ENCODE measurements at places on chromosomes 4 and X.

DNA sequence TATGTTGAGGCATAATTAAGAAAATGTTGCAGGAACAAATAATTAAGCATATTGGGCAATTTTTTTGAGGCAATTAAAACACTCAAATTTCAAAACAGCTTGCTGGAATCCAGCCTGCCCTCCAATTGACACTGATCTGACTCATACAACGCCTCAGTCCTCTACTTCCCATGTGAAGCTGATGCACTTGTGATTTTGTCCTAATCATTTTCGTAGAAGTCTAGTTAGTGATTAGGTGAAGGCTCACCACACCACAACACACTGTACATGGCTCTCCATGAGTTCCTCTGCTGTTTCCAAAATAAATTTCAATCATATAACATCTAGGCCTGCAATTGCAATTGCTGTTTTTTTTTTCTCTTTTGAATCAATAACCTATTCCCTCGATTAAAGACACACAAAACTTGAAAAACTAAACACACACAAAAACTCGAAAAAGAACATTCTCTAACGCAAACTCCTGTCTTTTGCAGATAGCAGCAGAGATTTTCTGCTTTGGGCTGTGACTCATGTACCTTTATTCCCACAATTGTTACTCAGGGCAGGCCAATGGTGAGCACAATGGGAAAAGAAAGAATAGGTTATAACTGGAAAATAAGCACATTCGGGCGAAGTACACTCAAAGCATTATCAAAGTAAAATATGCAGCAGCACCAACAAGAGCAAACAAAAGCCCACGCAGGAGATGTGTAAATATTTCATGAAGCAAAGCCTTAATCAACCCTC lies 1.7 kb downstream of the GPRIN3 start:
- no peak for DNase-seq

- no peak for DNase-seq
Measured at GRCh38 chr4:5192271-5192670, 141.0 kb downstream of the STK32B start.

DNA sequence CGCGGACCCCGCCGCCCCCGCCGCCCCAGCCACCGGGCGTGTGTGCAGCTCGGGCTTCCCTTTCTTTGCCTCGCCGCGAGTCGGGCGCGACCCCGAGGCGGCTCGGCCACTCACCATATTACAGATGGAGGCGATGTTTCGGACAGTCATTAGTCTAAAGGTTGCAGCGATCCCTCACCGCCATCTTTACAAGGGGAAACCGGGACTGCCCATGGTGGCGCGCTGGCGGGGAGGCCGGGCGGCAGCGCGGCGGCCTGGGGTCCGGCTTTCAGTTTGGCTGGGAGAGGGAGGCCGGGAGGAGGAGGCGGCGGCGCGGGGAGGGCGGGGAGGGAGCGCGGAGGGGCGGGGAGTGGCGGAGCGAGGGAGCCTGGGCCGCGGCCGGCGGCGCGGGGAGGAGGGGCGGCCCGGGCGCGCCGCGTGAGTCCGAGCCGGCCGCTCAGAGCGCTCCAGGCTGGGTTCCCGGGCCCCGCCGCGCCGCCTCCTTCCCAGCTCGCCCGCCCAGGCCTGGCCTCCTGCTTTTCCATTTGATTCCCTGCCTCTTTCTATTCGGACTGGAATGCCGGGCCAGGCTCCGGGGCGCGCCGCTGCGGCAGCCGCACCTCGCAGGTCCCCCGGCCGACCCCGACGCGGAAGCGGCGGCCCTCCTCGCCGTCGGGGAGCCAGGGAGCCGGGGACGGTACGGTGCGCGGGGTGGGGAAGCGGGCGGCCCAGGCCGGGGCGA lies at the start of gene USP46:
USP46 (minus strand) TSS at position 301 of the 721 bp plus-strand sequence; CDS start at position 150, 151 bp downstream.
- peak; percentile 50 for DNase-seq

DNA sequence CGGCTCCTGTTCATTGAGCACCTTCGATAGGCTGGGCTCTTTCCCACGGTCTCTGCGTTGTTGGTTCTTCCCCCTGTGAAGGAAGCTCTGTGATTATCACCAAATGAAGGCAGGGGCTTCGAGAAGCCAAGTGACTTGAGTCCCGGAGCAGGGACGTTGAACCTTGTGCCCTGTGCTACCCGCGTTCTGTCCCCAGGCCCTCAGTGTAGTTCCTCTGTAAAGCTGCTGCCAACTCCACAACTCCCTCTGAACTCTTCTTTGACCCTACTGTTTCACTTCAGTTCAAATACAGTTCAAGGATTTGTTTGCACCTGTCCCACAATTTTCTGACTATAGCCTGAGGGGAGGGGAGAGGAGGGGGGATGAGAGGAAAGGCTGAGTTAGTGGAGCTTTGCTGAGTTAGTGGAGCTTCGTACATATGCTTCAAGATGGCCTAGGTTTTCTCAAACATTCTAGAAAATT lies 635 bp upstream of the PHF8 start:
- no peak for DNase-seq

DNA sequence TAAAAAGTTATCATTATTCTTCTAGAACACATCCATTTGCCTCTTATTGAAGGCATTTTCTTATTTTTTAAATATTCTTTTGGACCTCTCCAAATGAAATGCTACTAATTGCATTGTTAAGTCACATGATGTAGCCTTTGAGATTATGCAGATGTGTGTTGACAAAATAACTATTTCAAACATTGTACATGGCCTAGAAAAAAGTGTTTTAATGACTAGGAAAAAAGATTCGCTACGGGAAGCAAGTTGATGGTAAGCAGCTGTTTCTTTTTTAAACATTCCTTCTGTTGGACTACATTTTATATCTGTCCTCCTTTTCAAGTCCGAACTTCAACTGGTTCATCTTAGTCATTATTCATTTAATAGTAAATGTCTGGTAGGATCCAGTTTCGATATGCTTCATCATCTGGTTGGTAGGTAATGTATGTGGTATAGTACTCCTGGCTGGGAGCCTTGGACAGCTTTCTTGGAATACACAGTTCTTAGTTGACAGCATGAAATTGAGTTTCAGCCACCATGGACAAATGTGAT lies 34.3 kb upstream of the GUCY1A1 start:
- DNase-seq: no peak

DNA sequence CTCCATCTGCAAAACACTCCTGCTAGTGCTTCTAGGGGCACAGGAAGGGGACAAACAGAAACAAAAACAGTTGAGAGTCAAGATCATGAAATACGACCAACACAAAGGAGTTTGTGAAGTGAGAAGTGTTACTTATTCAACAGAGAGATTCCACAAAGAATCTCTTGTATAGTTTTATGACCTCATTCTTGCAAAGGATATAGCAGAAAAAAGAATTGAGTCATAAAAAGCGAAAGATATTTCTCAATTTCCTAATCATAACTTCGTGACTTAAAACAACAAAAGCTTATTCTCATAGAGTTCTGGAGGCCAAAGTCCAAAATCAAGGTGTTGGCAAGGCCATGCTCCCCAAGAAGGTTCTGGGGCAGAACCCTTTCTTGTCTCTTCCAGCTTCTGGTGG lies 40.7 kb downstream of the TIGD4 start:
- no peak for DNase-seq

DNA sequence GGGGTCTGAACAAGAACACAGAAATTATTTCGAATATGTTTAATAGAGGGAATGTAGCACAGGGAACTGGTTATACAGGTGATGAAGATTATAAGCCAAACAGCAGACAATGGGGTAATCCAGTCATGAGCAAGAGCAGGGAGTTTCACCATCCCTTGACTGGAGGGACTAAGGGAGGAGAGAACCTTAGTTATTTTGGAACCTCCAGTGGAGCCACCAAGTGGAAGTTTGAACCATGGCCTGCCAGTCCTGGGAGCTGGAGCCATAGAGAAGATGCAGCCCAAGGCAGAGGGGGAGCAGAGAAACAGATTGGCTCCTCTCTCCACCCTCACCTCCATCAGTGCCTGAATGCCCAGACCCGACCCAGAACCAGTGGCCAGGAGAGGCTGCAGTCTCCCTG lies 264.6 kb upstream of the RASGEF1B start:
- no peak for DNase-seq

DNA sequence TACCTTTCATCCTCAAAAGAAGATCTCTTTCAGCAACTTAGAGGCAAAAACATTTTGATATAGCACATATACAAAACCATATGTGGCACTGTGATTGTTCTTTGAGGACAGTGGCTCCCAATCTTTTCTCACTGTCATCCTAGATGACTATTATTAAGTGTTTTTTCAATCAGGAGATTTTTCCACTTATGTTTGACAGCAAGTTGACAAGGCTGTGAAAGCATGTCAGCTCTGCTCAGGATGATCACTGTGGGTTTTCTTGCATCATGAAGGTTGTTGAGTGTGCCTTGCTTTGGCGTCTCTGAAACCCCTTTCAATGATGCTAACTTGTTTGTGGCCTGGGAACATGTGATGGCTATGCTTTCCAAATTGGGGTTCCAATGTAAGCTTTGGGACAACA lies 20.2 kb upstream of the NSUN7 start:
- DNase-seq: no peak

DNA sequence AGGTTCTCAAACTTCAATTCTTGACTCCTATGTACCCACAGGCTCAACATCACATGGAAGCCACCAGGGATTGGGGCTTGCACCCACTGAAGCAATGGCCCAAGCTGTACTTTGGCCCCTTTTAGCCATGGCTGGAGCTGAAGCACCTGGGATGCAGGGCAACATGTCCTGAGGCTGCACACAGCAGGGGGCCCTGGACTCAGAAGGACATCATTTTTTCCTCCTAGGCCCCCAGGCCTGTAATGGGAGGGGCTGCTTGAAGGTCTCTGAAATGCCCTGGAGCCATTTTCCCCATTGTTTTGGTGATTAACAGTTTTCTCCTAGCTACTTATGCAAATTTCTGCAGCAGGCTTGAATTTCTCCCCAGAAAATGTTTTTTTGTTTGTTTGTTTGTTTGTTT lies 465.1 kb upstream of the PCDH10 start:
- no peak for DNase-seq

DNA sequence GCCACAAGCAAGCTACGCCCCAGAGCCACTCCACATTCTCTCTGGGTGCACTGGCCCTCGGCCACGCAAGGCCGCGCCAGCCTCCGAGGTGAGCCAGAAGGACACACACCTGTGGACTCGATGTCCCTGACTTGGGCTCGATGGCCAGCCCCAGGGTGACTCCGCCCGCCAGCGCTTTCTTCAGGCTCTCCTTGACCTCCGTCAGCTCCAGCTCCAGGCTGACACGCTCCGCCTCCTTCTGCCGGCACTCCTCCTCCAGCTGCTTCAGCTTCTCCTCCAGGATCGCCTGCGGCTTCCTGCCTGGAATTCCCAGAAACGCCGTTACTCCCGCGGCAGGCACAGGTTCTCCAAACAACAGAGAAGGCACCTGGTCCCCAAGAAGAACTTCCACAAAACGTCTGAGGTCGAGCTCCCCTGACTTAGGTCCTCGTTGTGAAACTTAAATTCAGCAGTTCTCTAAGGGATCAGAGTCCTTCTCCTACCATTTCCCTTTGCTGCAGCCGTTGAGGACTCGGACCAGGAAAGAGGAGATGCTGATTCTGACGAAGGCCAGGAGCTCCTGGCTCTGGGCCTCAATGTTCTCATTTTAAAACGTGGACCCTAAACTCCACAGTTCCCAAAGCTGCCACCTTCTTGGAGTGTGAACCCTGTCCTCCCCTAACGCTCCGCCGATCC lies 166.8 kb downstream of the AFAP1 start:
- peak; percentile 76 for DNase-seq

DNA sequence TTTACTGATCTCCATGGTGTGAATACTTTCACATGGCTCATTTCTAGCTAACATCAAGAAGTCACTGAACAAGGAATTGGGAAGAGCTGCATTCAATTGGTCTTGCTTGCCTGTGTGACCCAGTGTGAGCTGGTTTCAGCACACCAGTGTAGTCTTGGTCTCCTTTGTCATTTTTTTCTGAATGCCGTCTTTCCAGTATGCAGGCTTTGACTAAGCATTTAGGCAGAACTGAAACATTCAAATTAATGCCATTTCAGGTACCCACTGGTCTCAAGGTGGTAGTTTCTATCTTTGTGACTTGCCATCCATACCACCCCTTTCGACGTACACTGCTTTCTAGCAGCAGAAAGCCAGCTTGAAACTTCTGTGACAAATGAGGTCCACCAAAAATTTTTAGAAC lies 550.5 kb upstream of the BOD1L1 start:
- DNase-seq: no peak

GRCh38 chrX:132058975-132059374 lies 35.9 kb downstream of the STK26 start:
- DNase-seq: no peak

- DNase-seq: no peak
Measured at GRCh38 chr4:53717064-53717549, 125.8 kb upstream of the LNX1 start.

DNA sequence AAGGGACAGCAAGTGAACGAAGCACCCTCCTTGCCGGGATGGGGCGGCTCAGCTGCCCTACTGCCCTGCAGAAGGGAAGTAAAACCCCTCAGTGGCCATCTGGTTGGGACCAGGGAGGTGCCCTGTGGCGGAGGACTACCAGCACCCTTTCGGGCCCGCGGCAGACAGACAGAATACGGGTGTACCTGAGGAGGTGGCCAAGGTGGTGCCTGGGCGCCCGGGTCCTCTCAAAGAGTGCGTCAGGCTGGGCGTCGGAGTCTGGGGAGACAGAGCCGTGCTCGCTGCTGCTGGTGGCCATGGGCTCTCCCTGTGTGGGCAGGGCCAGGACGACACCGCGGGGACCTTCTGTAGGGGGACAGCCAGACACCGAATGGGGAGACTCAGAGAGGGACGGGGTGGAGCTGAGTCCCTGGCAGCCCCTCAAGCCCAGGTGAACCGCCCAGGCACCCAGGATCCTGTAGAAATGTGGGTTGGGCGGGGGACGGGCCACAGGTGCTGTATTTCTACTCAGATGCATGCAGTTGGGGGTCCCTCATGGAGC lies 29.7 kb downstream of the PDHA1 start:
- DNase-seq: no peak

DNA sequence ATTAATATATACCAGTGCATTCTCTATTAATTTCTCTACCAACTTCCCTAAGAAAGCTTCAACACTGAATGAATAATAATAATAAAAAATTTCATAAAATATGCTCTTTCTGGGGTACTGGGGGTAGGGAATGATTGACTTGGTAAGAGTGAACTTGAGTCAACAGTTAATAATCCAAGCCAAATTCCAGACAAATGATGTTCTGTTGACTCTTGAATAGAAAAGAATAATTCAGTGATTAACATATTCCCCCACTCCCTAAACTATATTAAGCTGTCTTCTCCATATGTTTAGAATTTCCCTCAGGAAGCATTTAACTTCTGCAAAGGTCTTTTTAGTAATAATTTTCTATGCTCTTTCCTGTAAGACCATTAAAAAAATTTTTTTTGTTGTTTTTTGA lies 12.3 kb downstream of the PGRMC2 start:
- DNase-seq: peak; percentile 39

DNA sequence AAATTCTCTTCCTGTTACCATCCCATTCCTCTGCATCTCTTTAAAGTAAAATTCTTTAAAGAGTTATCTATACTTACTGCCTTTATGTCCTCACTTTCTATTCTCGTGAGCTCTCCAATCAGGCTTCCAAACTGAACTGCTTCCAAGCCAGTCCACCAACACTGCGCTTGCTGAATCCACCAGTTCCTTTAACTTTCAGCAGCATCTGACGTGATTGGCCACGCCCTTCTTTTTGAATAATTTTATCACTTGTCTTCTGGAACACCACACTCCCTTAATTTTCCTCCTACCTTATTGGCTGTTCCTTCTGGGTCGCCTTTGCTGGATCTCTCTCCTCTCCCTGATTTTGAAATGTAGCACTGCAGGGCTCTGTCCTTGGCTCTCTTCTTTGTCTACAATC lies at the start of gene KIAA1210:
KIAA1210 (minus strand) TSS at position 163 of the 400 bp plus-strand sequence. CDS start 4,170 bp downstream, outside the sequence.
- DNase-seq: no peak

GRCh38 chr4:114349543-114350175 lies 248.9 kb upstream of the UGT8 start:
- DNase-seq: no peak

GRCh38 chrX:24575496-24575895 lies 71.7 kb downstream of the PCYT1B start:
- no peak for DNase-seq

All from NCI-H226 (cell line).